ENCODE measurements at places on chromosomes 7 and 10.

GRCh38 chr7:121433775-121434174 lies 37.7 kb upstream of the FAM3C start:
- DNase-seq: no peak

- DNase-seq: no peak
These were observed 19.0 kb upstream of the RHOBTB1 start for GRCh38 chr10:60962946-60963345.

DNA sequence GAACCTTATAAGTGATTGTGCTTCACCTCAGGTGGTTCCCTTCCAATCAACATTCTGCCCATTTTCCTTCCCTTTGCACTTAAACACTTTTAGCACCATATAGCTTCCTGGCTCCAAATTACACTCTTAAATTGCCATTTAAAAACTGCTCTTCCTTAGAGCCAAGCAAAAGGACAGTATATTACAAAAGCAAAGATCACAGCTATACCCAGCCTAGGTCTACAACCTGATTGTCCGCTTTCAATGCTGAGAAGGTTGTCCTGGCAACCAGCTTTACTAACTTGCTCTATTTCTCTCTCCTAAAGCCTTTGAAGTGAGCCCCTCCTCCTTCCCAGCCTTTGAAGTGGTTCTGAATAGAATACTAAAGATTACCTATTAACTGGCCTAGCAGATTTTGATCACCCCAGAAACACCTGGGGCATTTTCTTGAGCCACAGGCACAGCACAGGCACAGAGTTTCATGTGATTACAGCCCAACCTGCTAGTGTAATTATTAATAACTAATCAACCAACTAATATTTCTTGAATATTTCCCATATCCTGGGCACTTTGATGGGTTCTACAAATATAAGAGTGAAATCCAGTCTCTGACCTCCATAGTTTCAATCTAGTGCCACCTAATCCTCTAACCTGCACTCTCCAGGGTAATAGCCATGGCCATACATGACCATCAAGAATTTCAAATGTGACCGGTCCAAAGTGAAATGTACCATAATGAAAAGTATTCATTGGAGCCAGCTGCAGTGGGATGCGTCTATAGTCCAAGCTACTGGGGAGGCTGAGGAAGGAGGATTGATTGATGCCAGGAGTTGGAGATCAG lies 63.6 kb upstream of the TRIM24 start:
- DNase-seq: no peak

DNA sequence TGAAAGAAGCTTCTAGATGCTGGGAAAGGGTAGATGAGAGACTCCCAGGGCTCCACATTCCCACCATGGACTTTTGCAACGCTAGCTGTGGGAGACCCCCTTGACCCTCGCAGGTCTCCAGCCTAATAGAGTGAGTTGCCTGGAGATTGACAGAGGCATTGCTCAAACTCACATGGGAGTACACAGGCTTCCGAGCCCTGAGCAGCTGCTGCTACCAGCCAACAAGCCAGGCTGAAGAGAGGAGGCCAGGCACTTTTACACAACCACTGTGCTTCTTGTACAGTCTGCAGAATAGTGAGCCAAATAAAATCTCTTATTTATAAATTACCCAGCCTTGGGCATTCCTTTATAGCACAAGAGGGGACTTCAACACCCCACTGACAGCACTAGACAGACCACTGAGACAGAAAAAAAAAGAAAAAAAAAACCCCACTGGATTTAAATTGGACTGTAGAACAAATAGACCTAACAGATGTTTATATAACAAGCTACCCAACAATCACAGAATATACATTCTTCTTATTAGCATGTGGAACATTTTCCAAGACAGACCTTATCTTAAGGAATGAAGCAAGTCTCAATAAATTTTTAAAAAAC lies 146.2 kb downstream of the ZFAND4 start:
- no peak for DNase-seq

DNA sequence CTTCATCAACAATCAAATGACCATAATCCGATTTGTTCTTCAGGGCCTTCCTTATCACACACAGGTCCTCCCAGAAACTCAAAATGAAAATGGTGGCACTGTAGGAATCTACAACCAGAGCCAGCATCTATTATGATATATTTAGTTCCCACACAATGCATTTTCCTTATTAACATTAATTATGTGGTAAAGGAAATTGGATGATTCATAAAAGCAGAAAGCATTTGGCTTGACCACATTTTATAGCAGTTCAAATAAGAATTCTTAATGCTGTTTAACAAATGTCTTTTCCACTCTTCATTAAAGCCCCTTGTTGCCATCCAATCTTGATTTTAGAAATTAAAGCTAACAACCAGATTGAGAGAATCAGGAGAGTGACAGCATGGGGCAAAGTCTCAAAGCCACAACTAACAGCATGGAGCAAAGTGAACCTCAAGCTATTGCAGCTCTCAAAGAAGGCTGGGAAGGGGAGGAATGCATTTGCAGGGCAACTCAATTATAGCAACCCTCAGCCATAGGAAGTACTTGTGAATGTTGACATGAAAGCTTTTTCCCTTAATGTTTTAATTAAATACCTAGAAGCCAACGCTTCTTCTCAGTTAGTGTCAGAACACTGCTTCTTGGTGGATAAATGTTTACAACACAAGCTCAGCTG lies 549.1 kb downstream of the NXPH1 start:
- DNase-seq: no peak

- no peak for DNase-seq
These were observed 352 bp upstream of the ZNF485 start for GRCh38 chr10:43605850-43606322.

DNA sequence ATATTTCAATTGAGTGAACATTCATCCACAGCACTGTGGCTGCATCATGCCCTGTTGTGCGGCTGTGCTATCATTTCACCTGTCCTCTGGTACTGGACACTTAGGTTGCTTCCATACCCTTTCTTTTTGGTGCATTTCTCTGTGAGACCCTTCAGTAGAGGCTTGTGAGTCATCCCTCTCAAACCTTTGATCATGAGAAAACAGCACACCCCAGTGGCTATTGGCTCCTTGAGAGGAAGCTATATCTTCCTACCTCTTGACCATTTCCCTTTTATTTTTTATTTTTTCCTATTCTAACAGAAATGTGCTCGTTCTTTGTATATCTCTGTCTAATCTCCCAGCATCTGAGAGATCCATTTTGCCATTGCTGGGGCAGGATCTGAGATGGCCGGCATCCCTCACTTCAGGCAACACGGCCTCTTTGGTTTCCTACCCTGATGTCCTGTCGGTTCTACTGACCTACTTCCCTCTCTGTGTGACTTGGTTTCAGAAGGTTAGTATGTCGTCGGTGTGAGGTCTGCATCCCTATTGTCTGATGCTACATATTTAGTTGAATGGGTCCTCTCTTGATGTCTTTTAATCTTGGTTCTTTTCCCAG lies 23.8 kb upstream of the PIK3AP1 start:
- no peak for DNase-seq

- no peak for DNase-seq
These were observed 6.3 kb downstream of the EPC1 start for GRCh38 chr10:32340596-32341180.

GRCh38 chr10:119149729-119150128 lies 15.8 kb downstream of the SFXN4 start:
- DNase-seq: no peak

GRCh38 chr7:4079956-4080355 lies 602.1 kb upstream of the FOXK1 start:
- DNase-seq: no peak

DNA sequence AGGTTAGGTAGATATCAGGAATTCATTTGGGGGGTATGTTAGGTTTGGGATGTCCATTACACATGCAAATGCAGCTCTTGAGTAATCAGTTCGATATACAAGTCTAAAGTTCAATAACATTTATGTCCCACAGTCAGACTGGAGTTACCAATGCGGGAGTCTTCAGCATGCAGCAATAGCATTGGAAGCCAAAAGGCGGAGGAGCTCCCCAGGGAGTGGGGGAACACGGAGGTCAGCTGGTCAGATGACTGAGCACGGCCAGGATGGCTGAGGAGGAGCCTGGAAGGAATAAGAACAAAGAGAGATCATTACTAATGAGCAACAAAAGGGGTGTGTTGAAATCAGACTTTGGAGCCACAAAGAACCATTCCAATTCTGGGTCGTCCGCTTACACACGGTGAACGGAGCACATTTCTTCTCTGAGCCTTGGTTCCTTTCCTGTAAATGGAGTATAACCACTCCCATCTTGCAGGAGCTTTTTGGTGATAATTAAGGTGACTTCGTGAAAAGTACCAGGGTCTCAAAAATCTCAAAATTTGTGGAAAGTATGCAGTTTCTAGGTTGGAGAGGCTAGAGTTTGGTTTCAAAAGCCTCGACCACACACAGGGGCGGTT lies 478 bp upstream of the ZNF22 start:
- DNase-seq: no peak

DNA sequence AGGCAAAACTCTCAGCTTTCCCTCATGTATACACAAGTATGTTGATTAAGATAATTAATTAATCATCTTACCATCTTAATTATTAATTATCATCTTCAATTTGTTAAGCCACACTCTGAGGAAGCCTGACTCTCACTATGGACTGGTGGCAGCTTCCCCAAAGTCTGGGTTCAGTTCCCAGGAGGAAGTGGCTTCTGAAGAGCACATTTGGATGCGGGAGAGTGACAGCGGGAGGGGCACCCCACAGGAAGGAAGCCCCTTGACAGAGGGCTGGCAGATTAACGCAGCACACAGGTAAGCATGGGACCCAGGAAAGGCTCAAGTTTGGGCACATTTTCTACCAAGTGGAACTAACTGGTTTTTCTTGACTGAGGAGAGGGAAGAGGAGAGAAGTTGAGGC lies 13.4 kb upstream of the SLIT1 start:
- DNase-seq: no peak

- no peak for DNase-seq
These were observed 93.7 kb downstream of the SVOPL start for GRCh38 chr7:138607216-138608126.

GRCh38 chr7:18541181-18541870 lies 45.8 kb downstream of the HDAC9 start:
- no peak for DNase-seq

DNA sequence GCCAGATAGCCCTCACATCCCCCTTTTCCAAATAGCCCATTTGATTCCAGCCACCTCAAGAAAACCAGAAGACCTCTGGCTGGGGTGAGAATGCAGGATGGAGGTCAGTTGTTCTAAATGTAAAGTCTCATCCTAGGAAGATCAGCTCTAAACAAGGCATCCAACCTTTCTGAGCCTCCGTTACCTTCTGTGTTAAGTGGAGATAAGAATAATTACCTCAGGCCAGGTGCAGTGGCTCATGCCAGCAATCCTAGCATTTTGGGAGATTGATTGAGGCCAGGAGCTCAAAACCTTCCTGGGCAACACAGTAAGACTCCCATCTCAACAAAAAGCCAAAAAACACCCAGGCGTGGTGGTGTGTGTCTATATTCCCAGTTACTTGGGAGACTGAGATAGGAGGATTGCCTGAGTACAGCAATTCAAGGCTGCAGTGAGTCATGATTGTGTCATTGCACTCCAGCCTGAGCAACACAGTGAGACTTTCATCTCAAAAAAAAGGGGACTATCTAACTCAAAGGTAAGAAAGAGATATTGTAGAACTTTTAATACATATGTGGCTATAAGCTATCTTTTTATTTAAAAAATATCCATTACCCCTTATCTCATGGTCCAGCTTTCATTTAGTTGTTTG lies 43.5 kb downstream of the PRTFDC1 start:
- no peak for DNase-seq

GRCh38 chr10:131513901-131514300 lies 202.4 kb upstream of the TCERG1L start:
- no peak for DNase-seq

- no peak for DNase-seq
These were observed 14.8 kb downstream of the KIF5B start for GRCh38 chr10:32041290-32042028.

DNA sequence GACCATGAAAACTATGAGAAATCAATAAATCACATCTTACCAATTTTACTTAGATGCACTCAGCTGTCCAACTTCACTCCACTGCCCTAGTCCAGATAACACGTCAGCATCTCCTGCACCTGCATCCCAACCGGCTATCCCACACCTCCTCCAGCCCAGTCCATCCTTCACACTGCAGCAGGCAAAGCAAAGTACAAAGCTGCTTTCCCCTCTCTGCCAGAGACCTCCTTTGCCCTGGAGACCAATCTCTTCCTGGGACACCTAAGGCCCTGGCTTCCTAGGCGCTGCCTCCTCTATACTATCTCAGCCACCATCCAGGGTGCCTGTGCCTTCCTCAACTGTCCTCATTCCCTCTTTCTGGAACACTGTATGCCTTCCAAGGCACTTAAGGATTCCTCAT lies 90.3 kb upstream of the DDC start:
- DNase-seq: no peak

DNA sequence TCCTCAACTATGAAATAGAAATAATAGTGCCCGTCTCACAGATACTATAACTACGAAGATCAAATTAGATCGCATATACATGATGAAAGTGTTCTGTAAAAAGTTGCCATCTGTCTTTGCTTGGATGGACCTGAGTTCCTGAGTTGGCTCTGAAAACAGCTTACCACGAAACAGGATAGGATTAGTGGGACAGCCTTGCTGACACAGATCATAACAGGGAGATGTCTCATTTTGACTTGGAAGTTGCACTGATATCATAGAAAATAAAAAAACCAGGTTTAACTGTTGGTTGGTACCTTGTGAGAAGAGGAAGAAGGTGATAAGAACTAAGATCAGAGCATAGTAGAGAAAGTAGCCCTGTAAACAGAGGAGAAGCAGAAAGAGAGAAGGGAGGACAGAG lies 79.3 kb upstream of the AGBL3 start:
- DNase-seq: no peak
